ENCODE measurements at places on chromosomes 11 and 22.

DNA sequence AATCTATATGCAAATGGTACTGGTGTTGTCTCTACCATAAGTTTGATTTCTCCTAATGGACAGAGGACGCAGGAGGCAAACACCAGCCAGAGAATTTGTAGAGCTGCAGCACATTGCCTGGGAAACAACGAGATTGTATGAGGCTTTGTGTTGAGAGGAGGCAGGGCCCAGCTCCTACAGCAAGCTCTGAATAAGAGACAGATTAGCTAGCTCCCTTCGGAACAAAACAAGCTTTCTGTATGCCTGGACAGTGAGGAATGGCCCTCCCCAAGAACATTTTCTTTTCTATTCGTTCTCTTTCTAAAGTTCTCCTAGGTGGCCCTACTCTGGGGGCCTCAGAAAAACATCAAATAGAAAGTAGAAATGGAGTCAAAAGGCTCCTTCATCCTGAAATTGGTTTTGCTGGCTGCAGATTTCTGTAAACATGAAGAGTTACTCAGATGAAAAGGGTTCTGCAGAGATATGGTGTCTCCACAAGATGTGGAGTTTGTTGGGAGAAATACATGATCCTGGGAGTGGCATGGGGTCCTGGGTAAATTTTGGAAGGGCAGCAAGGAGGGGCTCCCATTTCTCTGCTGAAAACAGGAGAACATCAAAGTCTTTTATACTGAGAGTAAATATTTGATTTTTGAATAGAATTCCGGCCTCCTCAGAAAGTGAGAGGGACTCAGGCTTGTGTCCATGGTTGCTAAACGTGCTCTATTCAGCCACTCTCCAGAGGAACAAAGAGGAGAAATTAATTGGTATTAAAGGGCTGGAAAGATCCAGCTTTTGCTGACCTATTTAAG is 6.8 kb upstream of the HEPACAM start:
- no peak overlapping the region for H3K27ac ChIP-seq
- no peak for DNase-seq

DNA sequence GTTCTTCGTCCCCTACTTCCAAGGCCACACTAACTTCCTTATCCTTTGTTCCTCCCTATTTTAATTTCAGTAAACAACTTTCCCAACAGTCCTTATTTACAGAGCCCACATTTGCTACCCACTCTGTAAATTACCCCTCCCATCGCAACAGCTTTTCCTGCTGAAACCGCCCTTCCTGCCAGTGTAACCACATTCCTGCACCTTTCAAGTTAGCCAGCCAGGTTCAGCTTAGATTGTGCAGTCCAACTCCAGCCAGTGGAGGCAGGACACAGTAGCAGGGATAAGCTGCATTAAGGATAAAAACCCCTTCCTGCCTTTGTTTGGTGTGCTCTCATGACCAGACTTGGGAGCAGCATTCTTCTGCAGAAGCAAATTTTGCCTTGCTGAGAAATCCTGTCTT is 768.3 kb upstream of the ARHGAP42 start:
- H3K4me1 ChIP-seq, result no peaks in the 10 kb centered on the region
- no peaks in the 10 kb centered on the region for H3K36me3 ChIP-seq
- no peak overlapping the region for H3K4me3 ChIP-seq
- no peaks in the 10 kb centered on the region for H3K27me3 ChIP-seq
- no peak overlapping the region for H3K27ac ChIP-seq
- DNase-seq, result no peak

DNA sequence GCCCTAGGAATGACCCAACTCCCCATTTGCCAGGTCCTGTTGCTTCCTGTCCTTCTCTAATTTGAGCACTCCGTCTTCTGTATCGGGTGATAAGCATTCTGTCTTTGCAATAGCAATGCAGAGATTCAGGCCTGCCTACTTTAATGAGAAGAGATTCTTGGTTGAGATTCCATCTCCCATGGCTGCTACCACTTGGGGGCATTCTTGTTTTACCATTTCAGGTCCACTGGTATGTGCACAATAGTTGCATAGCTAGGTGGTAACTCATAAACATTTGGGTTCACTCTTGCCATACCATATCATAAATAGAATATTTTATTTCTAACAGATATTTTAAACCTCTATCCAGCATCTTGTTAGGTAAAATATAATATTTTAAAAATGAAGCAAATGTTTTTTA is 34.4 kb upstream of the CALCB start:
- peaks cover 4% of the 10 kb centered on the region for H3K27me3 ChIP-seq
- H3K4me1 ChIP-seq, result no peaks in the 10 kb centered on the region
- DNase-seq, result no peak
- no peak overlapping the region for H3K4me3 ChIP-seq

- no peak overlapping the region for H3K4me3 ChIP-seq
- H3K4me1 ChIP-seq, result no peaks in the 10 kb centered on the region
- no peak for DNase-seq
- H3K27ac ChIP-seq, result no peak overlapping the region
These were observed 24.0 kb downstream of the PLAAT3 start for GRCh38 chr11:63590024-63590788.

GRCh38 chr22:39341179-39341578 is 8.6 kb upstream of the SYNGR1 start:
- no peak overlapping the region for H3K27ac ChIP-seq
- H3K4me1 ChIP-seq, result no peaks in the 10 kb centered on the region
- no peaks in the 10 kb centered on the region for H3K36me3 ChIP-seq
- no peak overlapping the region for H3K4me3 ChIP-seq
- DNase-seq, result no peak

DNA sequence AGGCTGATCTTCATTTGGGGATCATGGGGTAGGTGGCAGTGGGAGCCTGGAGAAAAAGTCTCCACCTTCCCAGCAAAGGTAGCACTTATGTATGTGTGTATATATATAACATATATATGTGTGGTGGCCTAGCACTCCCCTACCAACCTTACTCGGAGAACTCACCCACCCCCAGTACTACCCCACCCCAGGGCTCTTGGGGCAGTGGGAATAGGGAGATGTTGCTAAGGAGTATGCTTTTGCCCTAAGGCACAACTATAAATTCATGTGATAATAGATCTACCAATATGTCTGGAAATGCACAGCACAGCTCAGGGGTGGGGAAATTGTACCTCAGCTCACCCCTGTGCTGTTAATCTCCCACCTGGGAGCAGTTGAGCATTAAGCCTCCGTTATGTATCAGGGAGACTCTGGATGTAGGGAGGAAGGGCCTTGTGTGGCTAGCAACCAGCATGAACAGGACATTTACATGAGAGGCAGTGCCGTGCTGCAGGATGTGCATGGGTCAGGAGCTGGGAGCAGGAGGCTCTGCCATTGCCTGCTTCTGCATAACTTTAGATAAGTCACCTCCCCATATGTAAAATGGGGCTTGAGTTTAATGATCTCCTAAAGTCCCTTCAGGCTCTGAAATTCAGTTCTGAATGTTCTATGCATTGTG is 57.3 kb downstream of the C11orf91 start:
- H3K4me3 ChIP-seq, result no peak overlapping the region
- H3K36me3 ChIP-seq, result no peaks in the 10 kb centered on the region
- H3K4me1 ChIP-seq, result no peaks in the 10 kb centered on the region
- DNase-seq, result no peak

DNA sequence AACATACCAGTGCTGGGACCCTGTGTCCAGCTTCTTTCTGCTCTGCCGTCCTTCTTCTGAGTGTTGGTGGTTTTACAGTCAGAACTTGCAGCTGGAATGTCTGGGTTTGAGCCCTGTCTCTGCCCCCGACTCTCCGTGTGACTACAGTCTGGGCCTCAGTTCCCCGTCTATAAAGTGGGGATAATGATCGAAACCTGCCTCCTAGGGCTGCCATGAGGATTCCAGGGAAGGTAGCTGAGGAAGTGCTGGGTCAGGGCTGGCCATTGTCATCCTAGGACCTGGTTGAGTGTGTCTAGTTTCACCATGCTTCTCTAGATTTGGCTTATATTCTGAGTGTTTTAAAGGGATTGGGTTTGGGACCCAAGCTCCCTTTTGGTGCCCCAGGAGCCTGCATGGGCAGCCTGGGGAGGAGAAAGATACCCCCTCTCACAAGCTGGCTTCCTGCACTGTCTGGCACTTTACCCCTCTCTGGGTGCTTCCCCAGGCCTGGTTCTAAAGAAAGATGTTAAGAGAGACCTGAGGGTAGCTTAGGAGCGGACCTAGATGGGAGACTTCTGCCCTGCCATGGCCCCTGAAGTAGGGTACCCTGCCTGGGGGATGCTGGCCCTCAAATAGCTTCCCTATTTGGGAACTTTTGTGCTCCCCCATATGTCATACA is 49.9 kb downstream of the TSPAN18 start:
- H3K4me1 ChIP-seq, result peaks cover 25% of the 10 kb centered on the region
- no peak overlapping the region for H3K27ac ChIP-seq
- no peaks in the 10 kb centered on the region for H3K36me3 ChIP-seq
- no peak overlapping the region for H3K4me3 ChIP-seq
- no peaks in the 10 kb centered on the region for H3K27me3 ChIP-seq

DNA sequence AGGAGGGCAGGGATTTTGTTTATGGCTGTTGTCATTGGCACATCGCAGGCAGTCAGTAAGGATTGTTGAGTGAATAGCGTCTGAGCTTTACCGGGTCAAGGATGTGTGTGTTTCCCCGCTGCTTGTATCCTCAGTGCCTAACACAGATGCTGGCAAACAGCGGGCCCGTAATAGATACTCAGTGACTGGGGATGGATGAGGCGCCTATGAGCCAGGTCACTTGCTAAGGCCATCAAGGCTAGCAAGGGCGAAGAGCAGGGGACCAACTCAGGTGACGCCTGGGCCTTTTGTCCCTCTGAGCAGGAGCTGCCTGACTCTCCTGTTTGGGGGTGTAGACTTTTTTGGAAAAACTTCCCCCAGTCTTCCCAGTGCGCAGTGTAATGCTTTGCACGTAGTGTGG is 118.1 kb downstream of the HIPK3 start:
- peaks cover 48% of the 10 kb centered on the region for H3K27me3 ChIP-seq
- no peak overlapping the region for H3K27ac ChIP-seq
- peak overlapping the region; percentile 33 for H3K4me3 ChIP-seq
- no peak for DNase-seq
- no peaks in the 10 kb centered on the region for H3K36me3 ChIP-seq
- peaks cover 4% of the 10 kb centered on the region for H3K4me1 ChIP-seq

DNA sequence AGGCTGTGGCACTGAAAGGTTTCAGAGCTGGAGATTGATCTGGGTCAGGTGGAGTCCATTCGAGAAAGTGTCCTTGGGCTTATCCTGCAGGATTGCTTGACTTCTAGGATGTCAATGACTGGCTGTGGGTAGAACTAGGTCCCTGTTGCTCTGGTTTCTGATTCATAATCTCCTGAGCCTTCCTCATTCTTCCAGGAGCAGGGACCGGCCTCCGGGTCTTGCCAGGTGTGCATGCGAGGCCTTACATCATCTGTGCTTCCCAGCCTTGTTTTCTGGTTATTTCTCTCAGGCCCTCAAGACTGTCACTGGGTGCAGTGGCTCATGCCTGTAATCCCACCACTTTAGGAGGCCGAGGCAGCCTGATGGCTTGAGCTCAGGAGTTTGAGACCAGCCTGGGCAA is 33.3 kb upstream of the SORL1-AS1 start:
- peaks cover 18% of the 10 kb centered on the region for H3K36me3 ChIP-seq
- no peak overlapping the region for H3K27ac ChIP-seq
- H3K4me1 ChIP-seq, result peaks cover 23% of the 10 kb centered on the region

DNA sequence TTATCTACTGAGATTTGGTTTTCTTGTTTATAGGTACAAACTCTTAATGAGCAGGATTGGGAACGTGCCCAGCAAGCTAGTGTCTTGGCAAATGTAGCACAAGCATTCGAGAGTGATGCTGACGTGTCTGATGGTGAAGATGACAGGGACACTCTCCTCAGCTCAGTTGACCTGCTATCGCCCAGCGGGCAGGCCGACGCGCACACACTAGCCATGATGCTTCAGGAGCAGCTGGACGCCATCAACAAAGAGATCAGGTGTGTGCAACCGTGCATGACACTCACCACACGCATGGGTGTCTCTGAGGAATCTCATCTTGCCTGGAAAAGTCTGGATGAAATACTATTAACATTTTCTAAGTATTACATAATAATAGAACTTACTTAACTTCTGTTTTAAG is 54.7 kb upstream of the CTTN start:
- no peaks in the 10 kb centered on the region for H3K4me1 ChIP-seq
- no peak for DNase-seq
- no peaks in the 10 kb centered on the region for H3K27me3 ChIP-seq
- no peak overlapping the region for H3K4me3 ChIP-seq
- H3K36me3 ChIP-seq, result peaks cover 91% of the 10 kb centered on the region

GRCh38 chr22:48548391-48548790 is 1279.3 kb downstream of the BRD1 start:
- DNase-seq, result no peak
- peaks cover 4% of the 10 kb centered on the region for H3K27me3 ChIP-seq
- no peak overlapping the region for H3K27ac ChIP-seq

- no peaks in the 10 kb centered on the region for H3K36me3 ChIP-seq
- no peaks in the 10 kb centered on the region for H3K27me3 ChIP-seq
- H3K4me3 ChIP-seq, result no peak overlapping the region
- H3K27ac ChIP-seq, result no peak overlapping the region
These were observed 135.6 kb downstream of the ST3GAL4 start for GRCh38 chr11:126491092-126491491.

- H3K4me1 ChIP-seq, result peaks cover 52% of the 10 kb centered on the region
- no peaks in the 10 kb centered on the region for H3K36me3 ChIP-seq
- H3K4me3 ChIP-seq, result no peak overlapping the region
- DNase-seq, result no peak
- H3K27ac ChIP-seq, result peak overlapping the region; percentile 7
- no peaks in the 10 kb centered on the region for H3K27me3 ChIP-seq
These were observed 108.0 kb downstream of the MAML2 start for GRCh38 chr11:96234866-96235441.

- no peaks in the 10 kb centered on the region for H3K36me3 ChIP-seq
- no peak overlapping the region for H3K4me3 ChIP-seq
- no peaks in the 10 kb centered on the region for H3K27me3 ChIP-seq
These were observed 13.5 kb upstream of the FTH1 start for GRCh38 chr11:61980783-61981541.

DNA sequence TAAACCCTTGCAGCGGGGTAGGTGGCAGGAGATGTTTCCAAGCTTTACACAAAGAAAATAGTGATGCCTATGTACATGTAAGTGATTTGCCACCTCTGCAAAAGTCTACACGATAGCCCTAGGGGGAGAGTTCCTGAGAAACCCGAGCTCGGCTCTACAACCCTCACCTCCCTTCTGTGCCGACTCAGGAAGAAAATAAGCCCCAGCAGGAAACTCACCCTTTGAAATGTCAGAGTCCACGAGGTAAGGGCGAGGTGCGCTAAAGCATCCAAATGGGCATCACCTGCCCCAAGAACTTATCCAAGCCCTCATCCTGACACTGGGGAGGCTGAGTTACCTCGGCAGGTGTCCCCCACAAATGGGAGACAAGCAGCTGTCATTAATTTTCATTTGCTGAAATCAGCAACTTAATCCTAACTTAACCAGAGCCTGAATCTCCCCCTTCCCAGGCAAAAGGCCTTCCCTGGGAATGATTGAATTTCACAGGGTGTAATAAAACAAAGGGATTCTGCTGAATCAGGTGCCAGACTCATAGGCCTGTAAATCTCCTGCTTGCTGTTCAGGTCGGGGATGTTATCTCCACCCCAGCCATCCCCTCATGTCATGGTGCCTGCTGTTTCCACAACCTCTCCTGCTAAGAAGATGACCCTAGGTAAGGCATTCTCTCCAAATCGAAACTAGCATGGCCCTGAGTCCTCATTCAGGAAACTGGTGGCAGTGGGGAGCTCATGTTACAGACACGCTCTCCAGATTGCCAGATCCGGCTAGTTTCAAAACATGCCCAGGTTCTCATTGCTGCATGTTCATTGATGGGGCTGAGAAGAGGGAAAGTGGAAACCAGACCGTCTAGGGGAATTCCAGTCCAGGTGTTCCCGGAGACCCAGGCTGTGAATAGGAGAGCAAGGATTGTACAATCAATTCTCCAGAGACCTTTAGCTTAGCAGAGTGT is 105.3 kb upstream of the KIRREL3 start:
- no peak overlapping the region for H3K4me3 ChIP-seq
- no peak overlapping the region for H3K27ac ChIP-seq
- no peaks in the 10 kb centered on the region for H3K4me1 ChIP-seq
- H3K36me3 ChIP-seq, result no peaks in the 10 kb centered on the region

Measured in lower lobe of right lung (tissue), 2 donors.